ENCODE measurements at places on chromosomes 1 and 21.

DNA sequence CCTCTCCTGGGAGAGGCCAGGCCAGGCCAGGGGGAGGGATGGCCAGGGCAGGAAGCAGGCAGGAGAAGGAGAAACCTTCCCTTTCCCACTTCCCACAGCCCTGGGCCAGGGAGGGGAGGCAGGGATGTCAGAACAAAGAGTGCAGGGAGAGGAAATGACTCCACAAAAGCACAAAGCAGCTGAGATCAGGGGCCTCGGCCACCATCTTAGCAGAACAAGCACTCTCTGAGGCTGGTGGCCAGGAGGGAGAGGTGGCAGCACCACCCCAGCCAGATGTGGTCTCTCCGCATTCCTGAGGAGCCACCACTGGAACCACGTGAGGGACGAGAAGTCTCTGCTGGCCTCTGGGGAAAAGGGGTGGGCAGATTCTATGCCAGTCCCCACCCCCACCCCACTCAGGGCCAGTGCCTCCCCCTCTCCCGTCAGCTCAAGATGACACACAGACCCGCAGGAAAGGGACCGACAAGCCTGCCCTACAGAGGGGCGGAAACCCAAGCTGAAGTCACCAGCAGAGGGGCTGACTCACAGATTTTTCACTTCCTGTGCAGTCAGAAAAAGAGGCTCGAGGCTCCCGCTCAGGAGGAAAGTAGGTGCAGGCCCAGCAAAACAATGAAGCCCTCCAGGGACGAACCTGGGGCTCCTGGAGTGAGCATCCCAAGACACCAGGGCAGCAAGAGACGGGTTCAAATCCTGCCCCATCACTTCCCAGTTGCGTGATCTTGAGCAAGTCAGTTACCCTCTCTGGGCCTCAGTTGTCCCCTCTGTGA lies 24.1 kb upstream of the ALDH4A1 start:
- DNase-seq = peak; percentile 96

GRCh38 chr1:218573925-218574324 lies 228.8 kb downstream of the TGFB2 start:
- DNase-seq = no peak

GRCh38 chr1:119632841-119633240 lies 15.2 kb downstream of the ZNF697 start:
- no peak for DNase-seq

DNA sequence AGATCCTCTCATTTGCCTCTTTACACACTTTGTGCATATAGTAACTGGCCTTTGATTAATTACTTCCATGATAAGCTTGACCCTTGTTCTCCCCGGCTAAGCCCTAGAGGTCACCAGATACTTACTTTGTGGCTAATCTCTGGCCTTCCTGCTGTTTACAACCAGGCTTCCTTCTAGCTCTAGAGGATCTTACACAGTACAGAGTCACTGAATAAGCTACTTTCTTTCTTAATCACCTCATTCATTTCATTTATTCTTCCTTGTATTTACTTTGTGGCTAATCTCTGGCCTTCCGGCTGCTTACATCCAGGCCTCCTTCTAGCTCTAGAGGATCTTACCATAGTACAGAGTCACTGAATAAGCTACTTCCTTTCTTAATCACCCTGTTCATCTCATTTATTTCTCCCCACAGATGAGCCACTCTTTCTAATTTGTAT lies 144.3 kb upstream of the C1orf21 start:
- peak; percentile 34 for DNase-seq

GRCh38 chr1:64594446-64594845 lies 124.5 kb downstream of the CACHD1 start:
- no peak for DNase-seq

DNA sequence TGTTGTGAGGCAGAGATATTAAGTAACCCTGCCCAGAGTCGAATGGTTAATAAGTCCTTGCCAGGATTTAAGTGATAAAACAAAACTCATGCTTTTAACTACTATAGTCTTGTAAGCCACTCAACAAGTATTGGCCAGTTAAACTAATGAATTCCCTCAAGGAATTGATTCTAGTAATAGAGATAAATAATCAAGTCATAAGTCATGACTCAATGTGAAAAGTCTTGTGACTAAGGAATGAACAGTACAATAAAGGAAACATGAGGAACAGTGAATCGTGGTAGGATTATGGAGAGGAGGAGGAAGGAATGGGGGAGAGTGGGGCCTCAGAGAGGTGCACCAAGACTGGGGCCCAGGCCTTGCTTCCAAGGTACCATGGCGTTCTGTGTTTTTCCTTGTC lies 104.7 kb downstream of the FGGY start:
- DNase-seq = no peak

DNA sequence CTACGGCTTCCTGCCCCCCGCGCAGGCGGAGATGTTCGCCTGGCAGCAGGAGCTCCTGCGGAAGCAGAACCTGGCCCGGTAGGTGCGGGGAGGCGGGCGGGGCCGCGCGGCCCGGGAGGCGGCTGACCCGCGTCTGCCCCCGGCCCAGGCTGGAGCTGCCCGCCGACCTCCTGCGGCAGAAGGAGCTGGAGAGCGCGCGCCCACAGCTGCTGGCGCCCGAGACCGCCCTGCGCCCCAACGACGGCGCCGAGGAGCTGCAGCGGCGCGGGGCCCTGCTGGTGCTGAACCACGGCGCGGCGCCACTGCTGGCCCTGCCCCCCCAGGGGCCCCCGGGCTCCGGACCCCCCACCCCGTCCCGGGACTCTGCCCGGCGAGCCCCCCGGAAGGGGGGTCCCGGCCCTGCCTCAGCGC lies 16.6 kb downstream of the NOC2L start:
- no peak for DNase-seq

GRCh38 chr1:57910782-57911181 lies 486.9 kb upstream of the DAB1 start:
- no peak for DNase-seq

DNA sequence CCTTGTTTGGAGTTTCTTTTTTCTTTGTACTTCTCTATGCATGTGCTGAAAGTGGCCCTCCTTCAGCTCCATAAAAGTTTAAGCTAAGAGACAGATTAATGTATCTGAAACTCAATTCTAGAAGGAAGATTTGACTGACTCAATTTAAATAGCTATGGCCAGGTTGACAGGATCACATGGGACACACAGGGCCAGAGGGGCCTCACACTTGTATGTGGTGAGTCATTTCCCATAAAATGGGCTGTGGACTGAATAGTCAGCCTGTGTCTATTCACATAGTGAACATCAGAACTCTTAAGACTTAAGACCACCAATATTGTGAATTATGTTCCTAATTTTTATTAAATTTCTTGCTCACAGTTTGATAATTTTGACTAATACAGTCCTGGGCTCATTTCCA lies 45.7 kb upstream of the DEPDC1 start:
- DNase-seq = peak; percentile 70

GRCh38 chr1:99532276-99532580 lies 113.7 kb upstream of the PALMD start:
- DNase-seq = no peak

GRCh38 chr1:86957221-86957620 lies 42.8 kb downstream of the HS2ST1 start:
- no peak for DNase-seq

DNA sequence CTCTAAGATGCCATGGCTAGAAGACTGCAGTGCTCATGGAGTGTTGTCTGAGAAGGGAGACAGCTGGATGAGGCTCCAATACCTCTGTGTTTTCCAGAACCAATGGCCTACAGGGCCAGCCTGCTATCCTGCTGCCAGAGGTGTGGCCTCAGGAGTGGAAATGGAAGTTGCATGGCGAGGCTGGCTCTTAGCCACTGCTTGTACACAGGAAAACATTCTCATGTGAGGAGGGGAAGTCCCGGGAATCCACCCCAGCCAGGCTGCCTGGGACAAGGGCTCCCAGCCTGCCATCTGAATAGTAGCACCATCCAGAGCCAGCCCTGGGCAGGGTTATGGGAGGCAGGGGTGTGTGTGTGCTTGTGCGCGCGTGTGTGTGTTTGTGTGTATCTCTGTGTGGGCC lies 56.5 kb downstream of the SDC3 start:
- DNase-seq = peak; percentile 40

- no peak for DNase-seq
These were observed 10.2 kb downstream of the CAMK1G start for GRCh38 chr1:209593747-209594146.

DNA sequence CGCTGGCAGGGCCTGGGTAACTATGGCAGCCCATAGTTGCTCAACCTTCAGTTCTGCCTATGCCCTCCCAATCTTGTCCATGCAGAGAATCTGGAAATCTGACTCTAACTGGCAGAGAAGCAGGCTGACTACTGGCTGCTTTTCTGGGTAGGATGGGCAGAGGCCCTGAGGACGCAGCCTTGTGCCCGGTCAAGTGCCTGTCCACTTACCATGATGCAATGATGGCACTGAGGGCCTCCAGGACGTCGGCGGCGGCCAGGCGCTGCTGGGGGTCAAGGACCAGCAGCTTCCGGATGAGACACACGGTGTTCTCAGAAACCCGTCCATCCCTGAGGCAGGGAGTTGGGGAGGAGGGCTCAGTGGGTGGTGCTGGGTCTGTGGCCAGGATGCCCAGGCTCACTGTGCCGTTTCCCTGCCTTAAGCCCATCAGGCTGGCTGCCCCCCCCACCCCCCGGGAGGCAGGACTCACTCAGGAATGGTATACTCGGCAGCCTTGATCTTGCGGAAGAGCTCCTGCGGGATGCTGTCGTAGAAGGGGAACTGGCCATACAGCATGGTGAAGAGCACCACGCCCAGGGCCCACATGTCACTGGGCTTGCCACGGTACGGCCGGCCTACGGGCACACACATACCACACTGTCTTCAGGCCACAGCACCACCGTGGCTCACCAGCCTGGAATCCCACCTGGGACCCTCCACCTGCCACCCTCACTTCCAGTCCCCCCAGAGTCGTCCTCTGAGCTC lies 20.4 kb upstream of the EVA1B start:
- no peak for DNase-seq

DNA sequence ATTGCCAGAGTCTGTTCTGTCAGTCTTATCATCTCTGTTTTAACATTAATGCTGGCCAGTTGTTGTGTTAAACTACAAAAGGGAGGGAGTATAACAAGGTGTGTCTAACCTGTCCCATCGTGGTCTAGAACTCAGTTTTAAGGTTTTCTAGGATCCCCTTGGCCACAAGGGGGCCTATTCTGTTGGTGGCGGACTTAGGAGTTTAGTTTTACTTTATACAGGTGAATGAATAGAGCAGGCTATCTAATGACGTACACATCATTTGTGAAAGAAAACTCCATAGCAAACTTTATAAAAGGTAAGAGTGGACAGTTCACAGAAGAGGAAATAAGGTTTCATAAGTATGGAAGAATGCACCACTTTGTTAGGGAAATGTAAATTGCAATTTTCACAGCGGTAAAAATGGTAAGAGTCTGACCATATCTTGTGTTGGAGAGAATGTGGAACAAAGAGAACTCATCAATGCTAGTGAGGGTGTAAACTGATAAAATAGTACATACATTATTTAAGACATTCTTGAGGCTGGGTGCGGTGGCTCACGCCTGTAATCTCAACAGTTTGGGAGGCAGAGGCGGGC lies 2.5 kb upstream of the ATF6 start:
- no peak for DNase-seq

GRCh38 chr21:46124083-46124925 lies 26.4 kb downstream of the COL6A2 start:
- DNase-seq = no peak

DNA sequence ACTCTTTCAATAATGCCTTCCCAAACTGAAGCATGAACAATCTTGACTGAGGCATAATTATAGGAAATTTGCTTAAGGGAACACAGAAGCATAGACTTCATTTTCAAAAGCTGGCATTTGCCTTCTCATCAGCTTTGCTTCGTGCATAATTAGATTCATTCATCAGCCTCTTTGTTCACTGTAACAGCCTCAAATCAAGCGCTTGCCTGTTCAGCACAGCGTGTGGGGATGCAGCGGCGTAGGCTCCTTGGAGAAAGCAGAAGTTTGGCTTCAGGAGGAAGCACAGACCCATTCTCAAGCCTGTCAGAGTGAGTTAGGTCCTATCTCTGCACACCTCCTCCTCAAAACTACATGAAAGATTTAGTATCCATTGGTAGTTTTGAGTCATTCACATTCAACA lies 246.4 kb upstream of the MAP1LC3C start:
- peak; percentile 45 for DNase-seq

DNA sequence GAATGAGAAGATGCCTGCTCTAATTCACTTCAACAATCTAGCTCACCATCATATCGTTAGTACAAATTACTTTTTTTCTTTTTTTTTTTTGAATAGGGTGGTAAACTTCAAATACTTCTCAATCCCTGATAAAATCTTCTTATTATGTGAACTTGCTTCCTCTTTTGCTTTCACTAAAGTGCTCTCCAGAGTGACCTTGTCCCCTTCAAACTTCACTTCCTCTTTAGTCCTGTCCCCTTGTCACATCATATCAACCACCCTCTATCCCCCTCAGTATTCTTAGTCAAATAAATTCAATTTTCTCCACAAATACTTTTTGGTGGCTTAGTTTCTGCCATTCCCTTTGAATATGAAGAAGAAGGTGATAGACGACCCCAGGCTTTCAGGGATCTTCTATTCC lies 124.9 kb upstream of the PLXNA2 start:
- no peak for DNase-seq

DNA sequence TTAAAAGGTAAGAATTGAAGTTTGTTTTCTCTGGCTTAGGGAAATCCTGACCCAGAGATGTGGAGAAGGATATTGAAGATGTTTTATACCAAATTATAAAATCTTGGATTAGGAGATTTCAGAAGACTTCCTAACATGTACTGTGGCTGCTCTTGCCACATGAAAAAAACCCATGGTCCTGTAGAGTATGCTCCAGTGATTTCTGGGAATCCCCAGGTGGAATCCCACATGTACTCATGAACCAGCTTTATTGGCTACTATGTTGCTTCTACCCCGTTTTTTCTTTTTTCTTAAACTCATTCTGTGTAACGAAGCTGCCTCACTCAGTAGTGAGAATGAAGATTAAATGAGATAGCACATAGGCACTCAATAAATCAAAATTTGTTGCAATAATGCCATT lies 132.7 kb upstream of the SGIP1 start:
- DNase-seq = no peak

DNA sequence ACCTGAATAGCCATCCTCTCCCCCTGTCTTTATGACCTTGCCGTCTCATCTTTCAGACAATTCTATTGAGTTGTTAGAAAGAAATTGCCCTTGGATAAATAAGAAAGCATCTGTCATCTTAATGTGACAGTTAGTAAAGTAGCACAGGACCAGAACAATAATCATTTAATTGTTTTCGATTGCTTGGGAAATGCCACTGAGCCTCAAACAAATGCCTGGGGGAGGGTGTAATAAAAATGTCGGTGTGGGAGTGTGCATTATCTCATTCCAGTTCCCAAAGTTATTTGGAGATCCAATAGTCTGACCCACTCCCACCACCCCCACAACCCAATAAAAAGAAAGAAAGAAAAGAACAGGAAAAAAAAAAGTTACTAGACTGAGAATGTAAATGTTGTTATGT lies 509.3 kb upstream of the LRRC7 start:
- DNase-seq = no peak

DNA sequence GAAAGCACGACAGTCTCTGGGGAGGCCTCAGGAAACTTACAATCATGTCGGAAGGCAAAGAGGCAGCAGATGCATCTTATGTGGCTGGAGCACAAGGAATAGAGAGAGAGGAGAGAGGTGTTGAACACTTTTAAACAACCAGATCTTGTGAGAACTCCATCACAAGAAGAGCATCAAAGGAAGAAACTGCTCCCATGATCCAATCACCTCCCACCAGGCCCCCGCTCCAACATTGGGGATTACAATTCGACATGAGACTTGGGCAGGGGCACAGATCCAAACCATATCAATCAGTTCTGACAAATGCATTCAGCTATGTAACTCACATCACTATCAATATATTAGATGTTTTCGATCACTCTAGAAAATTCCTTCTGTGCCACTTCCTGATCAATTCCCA lies 37.6 kb downstream of the ETS2 start:
- no peak for DNase-seq

GRCh38 chr1:161046605-161047228 lies 940 bp upstream of the USF1 start:
- DNase-seq = no peak

Measured in COLO829 (cell line).